Kidney epithelial cell (primary cell): ENCODE measurements at places on chromosomes 7 and 10. TPM values are rescaled to one million over a fixed set of nuclear protein-coding genes. Genes with fewer than 3 reads are reported as not detected.

- DNase-seq = no peak
Observed at GRCh38 chr7:35646289-35647023, 48.5 kb downstream of the HERPUD2 start.

GRCh38 chr7:16129431-16130110, 291.8 kb downstream of the CRPPA start:
- DNase-seq = peak; percentile 32

The BICC1 gene
- 58.0 and 64.6 TPM in 2 replicates for total RNA-seq

The HTR5A gene
- total RNA-seq = not detected in 2 replicates

- DNase-seq = no peak
Observed at GRCh38 chr7:12127455-12127854, 83.6 kb upstream of the TMEM106B start.

The PNLIPRP3 gene
- total RNA-seq = not detected in 2 replicates
